Muscle of leg (tissue), 16 donors: ENCODE measurements at places on chromosomes 6 and 20. TPM values are rescaled to one million over a fixed set of nuclear protein-coding genes. Genes with fewer than 3 reads are reported as not detected.

Gene TREML2
- 0.09 TPM for total RNA-seq

Gene CST9
- total RNA-seq = not detected

Gene RIMS4
- 5.7 TPM for total RNA-seq

DNA sequence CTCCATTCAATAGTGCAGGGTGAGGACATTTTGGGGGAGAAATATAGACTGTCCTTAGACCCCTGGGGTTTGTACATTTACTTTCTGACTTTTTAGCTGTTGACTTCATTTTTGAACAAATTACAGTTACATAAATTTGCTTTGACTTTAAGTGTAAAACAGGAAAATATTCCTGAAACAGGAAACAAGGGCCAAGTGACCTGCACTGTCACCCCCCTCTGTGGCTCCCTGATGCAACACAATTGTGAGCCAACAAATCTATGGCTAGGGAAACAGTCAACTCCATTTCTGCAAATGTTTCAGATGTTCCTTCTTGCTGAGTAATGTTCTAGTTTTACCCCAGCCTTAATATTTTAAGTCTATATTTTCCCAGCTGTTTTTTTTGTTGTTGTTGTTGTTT is 39.8 kb downstream of the HLA-A start:
- DNase-seq = no peak
- no peak overlapping the region for H3K4me3 ChIP-seq
- H3K27me3 ChIP-seq = peaks cover 5% of the 10 kb centered on the region
- H3K4me1 ChIP-seq = peaks cover 4% of the 10 kb centered on the region
- no peak overlapping the region for H3K27ac ChIP-seq

DNA sequence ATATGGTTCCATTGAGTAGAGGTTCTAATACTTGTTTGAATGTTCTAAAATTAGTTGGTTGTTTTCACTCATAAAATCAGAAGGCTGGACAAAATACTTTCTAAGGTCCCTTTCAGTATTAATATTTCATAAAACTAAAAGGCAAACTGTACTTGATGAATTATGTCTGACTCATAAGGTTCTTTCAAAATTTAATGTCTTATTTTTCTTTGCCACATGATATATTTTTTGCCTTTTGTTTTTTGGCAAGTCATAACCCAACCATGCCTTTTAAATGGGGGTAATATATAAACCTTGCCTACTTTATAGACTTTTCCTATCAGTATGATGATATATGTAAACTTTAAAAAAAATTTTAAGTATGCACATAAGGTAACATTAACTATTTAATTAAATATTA is 244.7 kb downstream of the PTPRK start:
- DNase-seq = no peak
- H3K4me1 ChIP-seq = no peaks in the 10 kb centered on the region
- H3K36me3 ChIP-seq = no peaks in the 10 kb centered on the region
- H3K27me3 ChIP-seq = no peaks in the 10 kb centered on the region
- no peak overlapping the region for H3K4me3 ChIP-seq

DNA sequence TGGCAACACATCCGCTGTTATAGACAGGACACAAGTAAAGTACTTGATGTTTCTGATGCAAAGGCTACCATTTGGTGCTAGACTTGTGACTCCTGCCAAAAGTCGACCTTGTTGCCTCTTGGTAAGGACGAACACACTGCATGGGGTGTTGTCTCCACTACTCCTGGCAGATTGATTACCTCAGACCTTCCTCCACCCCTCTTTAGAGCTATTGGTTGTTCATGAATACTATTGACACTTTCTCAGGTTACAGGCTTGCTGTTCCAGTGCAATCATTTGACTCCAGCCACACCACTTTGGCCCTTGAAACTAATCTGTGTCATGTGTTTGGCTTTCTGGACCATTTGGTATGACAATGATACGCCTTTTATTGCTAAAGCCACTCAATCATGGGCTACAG is 62.3 kb downstream of the TRMT11 start:
- peaks cover 15% of the 10 kb centered on the region for H3K36me3 ChIP-seq
- DNase-seq = peak; percentile 23
- H3K27me3 ChIP-seq = no peaks in the 10 kb centered on the region
- H3K27ac ChIP-seq = no peak overlapping the region

- H3K4me3 ChIP-seq = no peak overlapping the region
- no peaks in the 10 kb centered on the region for H3K4me1 ChIP-seq
- no peak overlapping the region for H3K27ac ChIP-seq
- H3K27me3 ChIP-seq = no peaks in the 10 kb centered on the region
- DNase-seq = no peak
Observed at GRCh38 chr20:2264118-2264517, 31.7 kb upstream of the TGM3 start.

DNA sequence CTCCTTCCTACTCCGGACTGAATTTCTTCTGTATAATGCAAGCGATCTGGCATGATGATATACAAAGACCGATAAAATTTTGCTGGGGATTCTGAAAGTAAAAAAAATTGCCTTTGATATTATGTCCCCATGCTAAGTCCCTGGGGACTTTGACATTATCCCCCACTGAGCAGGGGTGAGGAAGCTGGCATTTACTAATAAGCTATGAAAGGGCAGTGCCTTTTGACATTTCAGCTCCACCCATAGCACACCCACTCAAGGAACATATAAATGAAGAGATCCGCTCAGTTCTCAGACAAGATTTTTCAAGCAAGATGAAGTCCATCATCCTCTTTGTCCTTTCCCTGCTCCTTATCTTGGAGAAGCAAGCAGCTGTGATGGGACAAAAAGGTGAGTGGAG is at the start of gene SEMG2:
Gene SEMG2 (plus strand): TSS at position 298 of the 400 bp plus-strand sequence. CDS start 17 bp downstream, at position 315.
- DNase-seq = no peak
- H3K27ac ChIP-seq = no peak within 1 kb of the TSS
- no peak within 1 kb of the TSS for H3K4me3 ChIP-seq
- no peaks in the 10 kb centered on the region for H3K36me3 ChIP-seq
